SK-N-SH (cell line): ENCODE measurements at places on chromosomes 2 and 18.
A peak's percentile ranks its signal among the peaks of the same experiment; 100 is the strongest.

- DNase-seq: no peak
Observed at GRCh38 chr18:12313530-12314245, 5.6 kb downstream of the TUBB6 start.

DNA sequence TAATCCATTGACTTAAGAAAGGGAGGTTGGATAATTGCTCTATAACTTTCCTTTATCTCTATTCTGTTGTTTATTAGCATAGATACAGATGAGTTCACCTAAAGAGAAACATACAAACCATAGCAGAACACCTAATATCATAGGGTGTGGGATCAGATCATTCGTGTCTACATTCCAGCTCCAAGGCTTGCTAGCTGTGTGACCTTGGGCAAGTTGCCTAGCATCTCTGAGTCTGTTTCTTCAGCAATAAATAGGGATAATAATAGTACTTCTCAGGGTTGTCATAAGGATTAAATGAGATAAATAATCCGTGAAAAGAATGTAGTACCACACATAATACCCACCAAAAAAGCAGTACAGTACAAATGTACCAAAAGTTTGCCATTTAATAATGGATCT is 126.2 kb downstream of the PLB1 start:
- no peak for DNase-seq

DNA sequence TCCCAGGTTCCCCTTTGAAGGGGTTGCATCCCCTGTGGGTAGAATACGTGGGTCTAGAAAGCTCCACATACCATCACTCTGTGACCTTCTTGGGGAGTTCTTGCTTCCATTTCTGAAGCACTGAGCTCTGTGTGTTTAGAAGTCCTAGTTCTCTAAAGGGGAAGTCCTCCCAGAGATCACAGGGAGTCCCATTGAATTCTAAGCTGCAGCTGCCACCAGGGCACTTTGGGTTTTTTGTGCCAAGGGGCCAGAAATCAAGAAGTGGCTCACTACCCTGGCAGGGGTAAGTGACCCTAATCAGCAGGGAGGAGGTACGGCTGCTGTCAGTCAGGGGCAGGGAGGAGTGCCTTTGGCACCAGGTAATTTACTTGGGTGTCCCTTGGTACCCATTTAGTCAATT is 70.9 kb downstream of the EHD3 start:
- no peak for DNase-seq

DNA sequence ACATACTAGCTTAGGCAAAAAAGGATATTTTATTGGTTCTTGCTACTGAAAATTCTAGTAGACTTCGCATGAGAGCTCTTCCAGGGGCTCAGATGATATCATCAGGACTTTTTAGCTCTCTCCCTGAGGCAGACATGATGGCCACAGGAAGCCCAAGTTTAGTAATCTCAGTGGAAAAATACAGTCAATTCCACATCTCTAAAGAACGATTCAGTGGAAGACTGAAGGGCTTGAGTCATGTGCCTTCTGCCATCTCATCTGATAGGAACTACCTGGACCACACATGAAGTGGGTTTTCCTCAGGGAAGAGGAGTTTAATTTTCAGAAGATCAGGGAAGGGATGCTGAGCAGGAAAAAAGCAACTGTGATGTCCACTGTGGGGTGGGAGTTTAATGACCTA is 117.3 kb downstream of the TTC27 start:
- no peak for DNase-seq

DNA sequence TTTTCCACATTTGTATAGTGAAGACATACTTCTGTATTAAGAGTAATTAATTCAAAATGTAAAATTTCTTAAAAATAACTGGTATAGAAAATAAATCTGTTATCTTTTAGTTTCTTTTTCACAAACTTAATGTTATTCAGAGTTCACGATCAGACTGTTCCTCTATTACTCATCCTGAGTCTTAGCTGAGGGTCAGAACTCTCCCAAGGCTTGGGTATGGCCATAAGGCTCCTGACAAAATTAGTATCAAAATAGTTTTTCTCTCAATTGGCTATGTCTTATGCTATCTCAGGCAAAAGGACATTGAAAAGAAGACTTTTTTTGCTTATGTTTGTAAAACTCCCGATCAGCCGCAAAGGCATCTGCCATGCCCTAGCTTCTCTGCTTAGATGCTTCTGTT is 56.1 kb upstream of the NAB1 start:
- no peak for DNase-seq

DNA sequence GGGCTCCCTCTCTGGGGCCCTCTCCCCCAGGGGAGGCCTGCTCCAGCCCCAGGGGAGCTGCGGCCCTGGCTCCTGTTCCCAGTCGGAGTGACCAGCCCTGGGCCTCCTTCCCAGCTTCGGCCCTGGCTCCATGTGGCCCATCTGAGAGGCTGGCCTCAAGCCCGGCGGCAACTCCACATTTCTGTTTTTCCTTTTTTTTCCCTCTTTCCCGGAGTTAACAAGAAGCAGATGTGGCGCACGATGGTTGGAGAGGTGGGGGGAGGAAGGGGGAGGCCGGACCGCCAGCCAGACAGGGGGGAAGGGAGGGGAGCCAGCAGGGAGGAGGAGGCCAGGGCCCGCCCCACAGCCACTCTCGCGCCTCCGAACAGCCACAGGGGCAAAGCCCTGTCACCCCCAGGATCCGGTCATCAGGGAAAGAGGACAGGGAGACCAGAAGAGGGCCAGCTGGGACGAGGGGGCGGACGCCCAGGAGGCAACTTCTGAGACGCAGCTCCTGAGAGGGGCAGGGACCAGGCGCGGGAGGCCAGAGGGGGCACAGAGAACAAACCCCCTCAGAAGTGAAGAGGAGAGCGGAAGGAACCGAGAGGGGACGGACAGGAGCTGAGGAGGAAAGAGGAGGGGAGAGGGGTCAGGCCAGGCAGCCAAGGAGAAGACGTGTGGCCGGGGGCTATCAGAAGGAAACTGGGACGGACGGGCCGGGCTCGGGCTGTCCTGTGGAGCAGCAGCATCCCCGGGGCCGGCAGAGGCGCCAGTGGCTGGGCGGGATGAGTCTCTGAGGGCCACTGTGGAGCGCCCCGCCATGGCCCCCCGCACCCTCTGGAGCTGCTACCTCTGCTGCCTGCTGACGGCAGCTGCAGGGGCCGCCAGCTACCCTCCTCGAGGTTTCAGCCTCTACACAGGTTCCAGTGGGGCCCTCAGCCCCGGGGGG is at the start of gene EMILIN1:
Gene EMILIN1, plus strand, starts transcription at position 349 of the 928 bp plus-strand sequence. Its CDS starts 451 bp downstream, at position 800.
- DNase-seq: peak; percentile 97

GRCh38 chr2:241794250-241794823 is 14.7 kb upstream of the NEU4 start:
- DNase-seq: no peak

GRCh38 chr18:25141886-25142285 is 210.1 kb downstream of the ZNF521 start:
- DNase-seq: no peak

GRCh38 chr2:226234187-226234586 is 565.4 kb downstream of the IRS1 start:
- DNase-seq: no peak

DNA sequence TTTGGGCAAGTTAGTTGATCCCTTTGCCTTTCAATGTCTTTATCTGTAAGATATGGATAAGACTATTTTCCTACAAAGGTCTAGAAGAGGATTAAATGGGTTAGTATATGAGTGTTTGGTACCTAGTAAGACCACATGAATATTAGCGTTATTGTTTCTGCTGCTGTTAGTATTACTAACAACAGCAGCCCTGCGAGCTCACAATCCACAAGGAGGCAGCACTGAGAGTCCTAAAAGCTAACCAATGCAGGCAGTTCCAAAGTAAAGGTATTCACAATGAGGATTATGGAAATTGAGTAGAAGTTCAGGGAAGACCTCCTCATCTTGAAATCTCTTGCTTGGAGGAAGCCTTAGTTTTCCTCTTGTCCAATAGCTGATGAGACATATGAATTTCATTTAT is 248.9 kb downstream of the TDRD15 start:
- DNase-seq: peak; percentile 26

DNA sequence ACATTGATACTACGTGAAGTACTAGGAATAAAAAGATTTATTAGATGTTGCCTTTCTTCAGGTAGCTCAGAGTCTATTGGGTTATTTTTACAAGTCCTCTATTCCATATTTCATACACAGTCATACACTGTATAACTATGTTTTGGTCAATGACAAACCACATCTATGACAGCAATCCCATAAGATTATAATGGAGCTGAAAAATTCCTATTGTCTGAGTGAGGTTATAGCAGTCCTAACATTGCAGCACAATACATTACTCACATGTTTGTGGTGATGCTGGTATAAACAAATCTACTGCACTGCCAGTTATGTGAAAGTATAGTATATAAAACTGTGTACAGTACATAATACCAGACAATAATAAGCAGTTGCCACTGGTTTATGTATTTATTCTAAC is 595.1 kb downstream of the MBD2 start:
- DNase-seq: no peak

DNA sequence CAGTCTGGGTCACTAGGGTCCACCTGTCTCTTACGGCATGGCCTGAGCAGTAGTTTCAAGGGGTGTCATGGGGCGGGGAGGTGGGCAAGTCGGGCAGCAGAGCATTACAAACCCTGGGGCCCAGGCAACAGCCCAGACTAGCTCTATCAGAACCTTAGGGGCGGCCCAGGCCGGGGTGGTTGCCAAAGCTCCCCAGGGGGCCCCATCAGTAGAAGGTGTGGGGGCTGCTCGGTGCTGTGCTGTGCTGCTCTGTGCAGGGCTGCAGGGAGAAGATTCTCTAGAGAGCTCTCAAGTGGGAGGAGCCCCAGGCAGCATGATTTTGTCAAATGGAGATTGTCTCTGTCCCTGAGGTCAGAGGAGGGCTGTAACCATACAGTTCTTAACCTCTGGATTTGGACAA is 36.4 kb upstream of the SLC14A1 start:
- no peak for DNase-seq

- peak; percentile 18 for DNase-seq
Observed at GRCh38 chr2:187857826-187858225, 303.6 kb upstream of the TFPI start.

GRCh38 chr2:170770606-170771420 is 635 bp downstream of the ERICH2 start:
- peak; percentile 88 for DNase-seq

DNA sequence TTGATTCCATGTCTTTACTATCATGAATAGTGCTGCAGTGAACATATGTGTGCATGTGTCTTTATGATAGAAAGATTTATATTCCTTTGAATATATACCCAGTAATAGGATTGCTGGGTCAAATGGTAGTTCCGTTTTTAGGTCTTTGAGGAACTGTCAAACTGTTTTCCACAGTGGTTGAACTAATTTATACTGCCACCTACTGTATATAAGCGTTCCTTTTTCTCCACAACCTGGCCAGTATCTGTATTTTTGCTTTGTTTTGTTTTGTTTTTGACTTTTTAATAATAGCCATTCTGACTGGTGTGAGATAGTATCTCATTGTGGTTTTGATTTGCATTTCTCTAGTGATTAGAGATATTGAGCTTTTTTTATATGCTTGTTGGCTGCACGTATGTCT is 641.6 kb downstream of the SUCLG1 start:
- no peak for DNase-seq

GRCh38 chr18:76951456-76952247 is 129.3 kb downstream of the ZNF236 start:
- DNase-seq: no peak

DNA sequence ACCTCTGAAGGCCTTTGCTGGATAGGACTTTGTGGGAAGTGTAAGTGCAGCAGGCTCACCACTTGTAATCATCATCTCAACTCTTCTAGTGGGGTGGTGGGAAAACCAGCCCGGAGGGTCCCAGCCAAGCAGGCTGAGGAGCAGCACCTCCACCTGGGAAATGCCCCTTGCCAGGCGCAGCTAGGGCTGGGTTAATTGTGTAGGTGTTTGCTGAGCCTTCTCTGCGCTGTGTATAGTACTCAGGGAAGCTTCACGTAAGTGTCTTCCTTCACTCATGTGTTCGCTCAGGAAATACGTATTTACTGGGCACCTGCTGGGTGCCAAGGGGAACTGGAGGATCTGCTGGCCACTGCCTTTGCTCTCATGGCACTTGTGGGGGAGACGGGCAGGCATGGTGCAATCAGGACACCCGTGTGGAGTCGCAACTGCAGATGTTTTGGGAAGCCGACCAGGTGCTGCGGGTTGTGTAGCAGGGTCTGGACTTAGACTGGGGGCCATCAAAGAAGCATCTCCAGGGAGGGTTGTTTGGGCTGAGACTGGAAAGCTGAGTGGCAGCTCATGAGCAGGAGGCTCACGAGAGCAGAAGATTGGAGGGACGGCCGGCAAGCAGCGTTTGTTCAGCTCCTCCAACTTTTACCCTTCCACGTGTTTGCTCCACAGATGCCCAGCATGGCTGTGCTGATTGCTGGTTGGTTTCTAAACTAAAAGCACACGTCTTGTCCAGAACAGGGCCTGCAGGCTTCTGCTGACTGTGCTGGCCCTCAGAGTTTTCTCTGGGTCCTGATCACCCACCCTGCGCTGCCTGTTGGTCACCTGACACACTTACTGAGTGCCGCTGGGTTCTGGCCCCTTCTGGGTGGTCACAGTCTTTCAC is 164.6 kb downstream of the LDLRAD4 start:
- no peak for DNase-seq

DNA sequence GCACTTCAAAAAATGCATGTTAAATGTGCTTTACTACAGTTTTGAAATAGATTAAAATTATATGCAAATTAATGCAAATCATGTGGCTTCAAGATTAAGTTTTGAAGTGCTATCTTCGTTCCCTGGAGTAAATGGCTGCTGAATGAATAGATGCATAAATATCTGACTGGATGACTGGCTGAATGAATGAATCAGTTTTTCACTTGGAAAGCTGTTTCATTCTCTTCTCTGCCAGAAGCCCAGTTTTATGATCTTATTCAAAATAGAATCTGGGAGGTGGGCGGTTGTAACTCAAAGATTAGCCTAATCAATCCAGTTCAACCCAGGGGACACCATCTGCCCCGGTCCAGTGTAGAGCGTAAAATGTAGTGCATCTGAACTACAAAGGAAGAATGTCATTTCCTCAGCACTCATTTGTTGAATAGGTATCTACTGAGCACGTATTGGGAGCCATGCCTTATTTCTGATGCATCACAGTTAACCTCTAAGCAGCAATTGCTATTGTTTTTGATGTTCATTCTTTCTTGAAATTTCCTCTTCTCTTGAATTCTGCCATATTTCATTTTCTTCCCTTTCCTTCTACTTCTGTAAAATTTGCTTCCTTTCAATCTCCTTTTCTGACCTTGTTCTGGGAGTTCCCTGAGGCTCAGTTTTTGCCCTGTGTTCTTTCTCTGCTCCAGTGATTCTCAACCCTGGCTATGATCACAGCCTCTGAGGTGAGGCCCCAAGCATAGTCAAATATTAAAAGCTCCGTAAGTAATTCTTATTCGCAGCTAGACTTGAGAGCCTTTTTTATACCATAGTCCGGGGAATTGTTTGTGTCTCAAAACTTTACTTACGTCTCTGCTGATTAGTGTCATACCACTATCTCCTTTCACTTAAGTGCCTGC is 282.7 kb downstream of the PARD3B start:
- no peak for DNase-seq

GRCh38 chr2:151849413-151850010 is 21.3 kb upstream of the ARL5A start:
- DNase-seq: no peak
